ENCODE measurements at places on chromosomes 2 and 18.

DNA sequence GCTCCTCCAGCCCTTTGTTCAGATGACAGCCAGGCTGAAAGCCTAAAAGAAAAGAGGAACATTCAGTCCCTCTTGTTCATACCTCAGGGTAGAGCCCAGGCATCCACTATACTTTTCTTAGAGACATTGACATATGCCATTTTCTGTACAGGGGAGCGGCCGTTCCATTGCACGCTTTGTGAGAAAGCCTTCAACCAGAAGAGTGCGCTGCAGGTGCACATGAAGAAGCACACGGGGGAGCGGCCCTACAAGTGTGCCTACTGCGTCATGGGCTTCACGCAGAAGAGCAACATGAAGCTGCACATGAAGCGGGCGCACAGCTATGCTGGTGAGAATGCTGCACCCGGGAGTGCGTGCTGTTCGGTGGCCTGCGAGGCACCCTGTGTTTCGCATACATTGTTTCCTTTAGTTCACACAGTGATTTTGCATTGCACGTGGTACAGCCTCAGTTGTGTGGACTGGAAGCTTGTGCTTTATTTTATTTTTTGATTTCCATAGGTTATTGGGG lies 138.2 kb downstream of the ZNF236 start:
- no peak for DNase-seq

DNA sequence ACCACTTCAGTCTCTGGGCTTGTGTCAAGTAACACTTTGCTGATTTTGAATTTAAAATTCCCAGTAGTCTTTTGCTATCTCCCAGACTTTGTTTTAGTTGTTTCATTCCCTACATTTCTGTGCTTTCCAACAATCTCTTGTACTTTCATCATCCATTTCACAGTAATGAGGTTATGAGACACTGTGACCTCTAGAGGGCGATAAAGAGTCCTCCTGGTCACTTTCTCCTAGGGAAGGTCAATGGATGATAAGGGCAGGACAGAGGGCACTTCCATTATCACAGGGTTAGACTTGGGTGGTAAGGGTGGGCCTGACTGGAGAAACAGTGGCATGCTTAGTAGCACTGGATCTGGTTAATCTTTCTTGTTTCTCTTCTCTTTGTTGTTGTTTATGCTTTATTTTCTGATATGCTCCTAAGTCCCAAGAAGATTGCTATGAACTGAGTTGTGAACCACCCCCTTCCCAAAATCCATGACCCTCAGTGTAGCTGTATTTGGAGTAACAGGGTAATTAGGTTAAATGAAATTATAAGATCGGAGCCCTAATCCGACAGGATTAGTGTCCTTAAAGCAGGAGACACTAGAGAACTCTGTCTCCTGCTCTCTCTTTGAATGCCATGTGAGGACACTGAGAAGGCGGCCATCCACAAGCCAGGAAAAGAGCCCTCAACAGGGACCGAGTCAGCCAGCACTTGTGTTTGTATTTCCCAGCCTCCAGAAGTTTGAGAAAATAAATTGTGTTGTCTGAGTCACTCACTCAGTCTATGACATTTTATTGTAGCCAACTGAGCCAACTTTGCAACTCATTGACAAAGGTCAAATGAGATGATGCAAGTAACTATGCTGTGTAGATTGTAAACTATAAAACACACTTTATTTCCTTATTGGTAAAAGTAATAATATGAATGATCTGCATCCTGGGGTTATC lies 779.2 kb downstream of the CNTNAP5 start:
- no peak for DNase-seq

DNA sequence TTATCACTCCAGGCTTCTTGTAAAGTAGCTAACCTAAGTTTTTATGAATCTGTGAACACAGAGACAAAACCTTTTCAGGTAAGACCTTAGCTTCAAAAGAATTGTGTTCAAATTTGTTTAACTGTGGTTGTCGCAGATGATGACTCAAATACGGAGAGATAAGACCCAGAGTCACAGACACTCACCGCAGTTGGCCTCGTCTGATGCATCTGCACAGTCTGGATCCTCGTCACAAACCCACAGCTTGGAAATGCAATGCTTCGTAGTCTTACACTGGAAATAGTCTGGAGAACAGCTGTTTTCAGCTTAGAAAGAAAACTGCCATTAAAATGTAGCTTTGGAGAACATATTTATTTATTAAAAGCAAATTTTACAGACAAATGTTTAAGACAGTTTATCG lies 1662.1 kb upstream of the NXPH2 start:
- no peak for DNase-seq

DNA sequence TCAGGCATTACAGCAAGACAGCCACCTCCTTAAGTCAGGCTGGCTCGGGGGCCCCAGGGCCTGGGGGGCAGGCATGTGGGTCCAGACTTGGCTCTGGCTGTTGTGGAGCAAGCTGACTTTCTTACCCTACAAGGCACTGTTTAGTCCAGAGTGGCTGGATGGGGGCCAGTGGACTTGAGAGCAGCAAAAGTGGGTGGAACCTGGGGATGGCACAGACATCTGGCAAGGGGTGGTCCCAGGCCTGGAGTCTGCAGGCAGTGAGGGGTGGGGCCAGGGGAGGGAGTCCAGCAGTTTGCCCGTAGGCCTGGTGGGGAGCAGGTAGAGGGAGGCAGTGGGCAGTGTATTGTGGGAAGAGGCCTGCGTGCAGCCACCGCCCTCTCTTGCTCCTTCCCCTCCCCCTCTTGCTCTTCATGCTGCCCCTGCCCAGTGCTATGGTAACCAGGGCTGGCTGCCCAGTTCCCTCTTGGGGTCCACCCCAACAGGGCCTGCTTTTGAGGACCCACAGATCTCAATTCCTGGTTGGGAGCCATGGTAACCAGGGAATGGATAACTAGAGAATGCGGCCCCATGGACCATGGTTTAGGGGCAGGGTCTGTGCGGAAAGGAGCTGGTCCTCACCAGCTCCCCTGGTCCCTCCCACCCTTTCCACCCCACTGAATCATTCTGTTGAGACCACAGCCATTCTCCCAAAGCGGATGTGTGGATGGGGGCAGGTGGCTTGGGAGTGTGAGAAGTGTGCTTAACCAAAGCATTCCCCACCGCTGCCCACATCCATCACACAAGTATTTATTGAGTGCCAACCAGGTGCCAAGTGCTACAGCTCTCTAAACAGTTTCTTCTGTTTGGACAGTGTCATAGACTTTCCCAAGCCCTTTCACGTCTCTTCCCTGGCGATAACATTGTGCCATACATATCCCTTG lies 19.3 kb downstream of the SPEG start:
- no peak for DNase-seq

DNA sequence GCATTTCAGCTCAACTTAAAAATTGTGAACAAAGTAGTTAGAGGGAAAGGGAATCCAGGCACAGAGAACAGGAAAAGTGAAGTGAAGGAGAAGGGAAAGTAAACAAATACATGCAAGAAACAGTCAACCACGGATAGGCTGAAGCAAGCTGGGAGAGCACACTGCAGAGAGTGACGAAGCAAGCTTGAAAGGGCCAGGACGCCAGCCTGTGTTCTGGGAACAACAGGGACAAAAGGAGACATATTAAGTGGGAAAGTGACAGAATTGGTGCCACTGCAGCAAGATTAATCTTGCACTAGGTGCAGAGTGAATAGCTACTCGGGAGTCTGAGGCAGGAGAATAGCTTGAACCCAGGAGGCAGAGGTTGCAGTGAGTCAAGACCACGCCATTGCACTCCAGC lies 197.3 kb downstream of the SOX11 start:
- DNase-seq, result no peak

DNA sequence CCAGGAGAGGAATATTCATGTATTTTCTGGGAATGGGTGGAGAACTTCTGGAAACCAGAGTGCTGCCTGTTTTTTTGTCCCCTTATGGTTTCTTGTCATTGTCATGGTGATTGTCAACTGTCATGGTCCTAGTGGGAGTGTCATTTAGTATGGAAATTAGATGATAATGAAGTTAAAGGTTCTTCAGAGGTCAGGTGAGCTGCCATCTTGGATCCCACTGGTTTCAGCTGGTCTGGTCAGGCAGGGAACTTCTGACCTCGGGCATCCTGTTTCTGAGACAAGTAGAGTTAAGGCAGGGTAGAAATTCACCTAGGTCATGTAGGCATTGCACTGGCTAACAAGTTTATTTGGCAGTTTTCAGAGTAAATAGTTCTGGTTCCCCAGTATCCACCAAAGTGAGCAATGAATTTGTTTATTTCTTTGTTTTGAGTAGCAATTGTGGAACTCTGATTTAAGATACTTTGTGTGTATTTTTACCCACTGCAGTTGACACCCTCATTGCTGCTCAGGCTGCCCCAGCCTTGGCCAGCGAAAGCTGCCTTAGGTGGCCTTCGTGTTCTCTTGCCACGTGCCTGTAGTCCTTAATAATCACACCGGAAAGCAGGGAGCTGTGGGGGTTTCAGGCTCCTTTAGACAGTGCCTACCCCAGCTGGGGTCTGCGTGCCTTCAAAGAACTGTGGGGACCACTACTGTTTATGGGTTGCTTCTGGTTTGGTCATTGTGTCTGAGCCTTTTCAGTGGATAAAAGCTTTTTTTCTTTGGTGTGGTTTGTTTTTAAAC lies 48.7 kb downstream of the NCK2 start:
- no peak for DNase-seq

- DNase-seq, result no peak
Measured at GRCh38 chr2:209629597-209629996, 142.0 kb upstream of the UNC80 start.

DNA sequence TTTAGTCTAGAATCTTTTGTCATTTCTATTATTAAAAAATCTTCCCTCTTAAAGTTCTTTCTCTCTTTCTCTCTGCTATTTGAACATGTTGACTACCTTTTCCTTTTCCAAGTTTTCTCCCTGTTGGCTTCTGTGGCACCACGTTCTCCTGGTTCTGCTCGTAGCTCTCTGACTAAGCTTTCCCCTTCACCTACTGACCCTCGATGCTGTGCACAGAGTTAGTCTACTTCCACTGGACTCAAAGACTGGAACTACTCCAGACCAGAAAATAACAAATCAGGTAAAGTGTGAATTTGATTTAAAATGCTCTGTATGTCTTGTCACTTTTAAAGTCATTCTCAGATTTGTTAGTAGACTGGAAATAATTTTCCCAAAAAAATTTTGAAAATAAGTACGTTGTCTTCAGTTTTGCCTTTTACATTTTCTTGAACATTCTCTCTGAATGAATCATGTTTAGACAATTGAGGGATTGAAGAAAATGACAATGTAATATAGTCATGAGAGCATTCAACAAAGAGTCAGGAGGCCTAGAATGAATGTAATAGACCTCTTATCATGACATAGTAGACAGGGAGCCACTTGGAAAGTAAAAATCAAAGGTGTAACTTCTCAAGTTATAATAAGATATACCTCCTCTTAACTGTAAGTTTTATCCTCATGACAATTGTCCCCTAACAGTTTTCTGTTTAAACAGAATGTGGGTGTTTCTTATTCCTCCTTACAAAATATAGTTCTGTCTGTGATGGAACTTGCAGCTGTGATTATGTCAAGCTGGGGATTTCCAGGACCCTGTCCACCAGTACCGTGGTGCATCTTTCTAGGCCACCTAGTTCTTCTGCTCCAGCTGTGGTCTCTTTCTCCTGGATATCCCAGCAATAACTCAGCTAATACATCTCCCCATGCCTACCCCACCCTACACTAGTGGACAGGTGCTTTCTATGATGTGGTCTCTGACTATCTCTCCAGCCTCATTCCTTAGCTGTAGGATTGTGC lies 25.5 kb downstream of the ITPRID2 start:
- no peak for DNase-seq

- no peak for DNase-seq
Measured at GRCh38 chr2:52000151-52000855, 968.4 kb upstream of the NRXN1 start.

GRCh38 chr2:226798422-226799210 lies 1.0 kb downstream of the IRS1 start:
- DNase-seq, result peak; percentile 66

GRCh38 chr18:13269521-13270011 lies 51.0 kb downstream of the LDLRAD4 start:
- no peak for DNase-seq

DNA sequence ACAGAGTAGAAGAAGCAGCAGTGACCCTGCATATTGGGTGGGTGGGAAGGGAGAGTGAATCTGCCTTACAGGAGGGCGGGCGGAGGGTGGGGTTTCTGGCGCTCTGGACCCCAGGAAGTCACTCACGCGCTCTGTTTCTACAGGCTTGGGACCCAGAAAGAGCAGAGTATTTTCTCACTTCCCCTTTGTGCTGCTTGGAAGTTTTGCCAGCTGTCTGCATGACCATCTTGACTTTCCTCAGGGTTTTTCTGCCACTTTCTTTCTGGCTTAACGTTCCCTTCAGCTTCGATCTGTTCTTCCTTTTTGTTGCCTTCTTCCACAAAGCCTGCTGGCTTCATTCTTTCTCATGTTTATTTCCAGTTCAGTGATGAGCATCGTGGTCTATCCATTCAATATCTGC lies 383.1 kb downstream of the GALR1 start:
- DNase-seq, result no peak

DNA sequence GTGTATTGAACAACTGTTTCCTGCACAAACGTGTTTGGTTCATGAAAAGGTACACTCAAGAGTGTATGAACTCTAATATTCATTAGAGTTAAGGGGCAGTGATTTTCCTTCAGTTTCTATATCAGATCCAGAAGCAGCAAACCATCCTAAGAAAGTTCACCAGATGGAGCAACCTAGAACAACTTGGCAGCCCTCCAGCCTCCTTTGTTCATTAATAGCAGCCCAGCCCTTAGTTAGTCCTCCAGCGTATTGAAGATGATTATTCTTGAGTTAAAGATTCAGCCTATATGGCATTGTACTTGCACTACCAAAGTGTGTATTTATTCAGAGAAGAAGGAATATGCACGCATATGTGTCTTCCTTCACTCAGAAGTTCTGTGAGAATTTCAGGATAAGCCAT lies 365.5 kb downstream of the SETBP1 start:
- peak; percentile 37 for DNase-seq

DNA sequence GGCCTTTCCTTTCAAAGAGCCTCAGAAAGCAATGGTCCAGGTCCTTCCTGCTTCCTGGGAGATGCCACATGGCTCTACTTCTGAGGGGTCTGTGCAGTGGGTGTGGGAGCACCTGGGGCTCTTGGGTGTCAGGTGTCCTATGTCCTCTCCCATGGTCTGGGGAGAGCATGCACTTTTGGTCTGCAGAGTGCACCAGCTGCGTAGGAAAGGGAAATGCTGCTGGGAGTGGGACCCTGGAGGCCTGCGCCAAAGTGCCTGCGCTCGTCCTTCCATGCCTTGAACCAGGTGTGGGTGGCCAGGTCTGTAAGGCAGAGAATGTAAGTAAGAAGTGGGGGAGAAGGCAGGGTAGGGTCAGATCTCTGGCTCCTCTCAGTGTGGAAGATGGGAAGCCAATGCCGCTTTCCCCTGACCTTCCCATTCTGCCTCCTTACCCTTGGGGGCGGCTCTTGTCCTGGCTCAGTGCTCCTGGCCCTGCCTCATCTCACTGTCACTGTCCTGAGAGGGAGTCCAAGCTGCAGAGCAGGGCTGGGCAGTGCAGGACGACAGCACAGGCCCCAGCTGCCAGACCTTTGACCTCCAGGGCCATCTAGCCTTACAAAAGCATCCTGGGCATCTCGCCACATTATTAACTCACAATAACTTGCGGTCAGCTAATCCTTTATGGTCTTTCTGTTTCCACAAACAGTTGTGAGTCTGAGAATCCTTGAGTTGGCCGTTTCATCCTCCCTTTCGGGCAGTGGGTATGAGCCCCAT lies 6.6 kb upstream of the PROM2 start:
- no peak for DNase-seq
